ENCODE measurements at places on chromosomes 3 and 15.
A peak's percentile ranks its signal among the peaks of the same experiment; 100 is the strongest.

DNA sequence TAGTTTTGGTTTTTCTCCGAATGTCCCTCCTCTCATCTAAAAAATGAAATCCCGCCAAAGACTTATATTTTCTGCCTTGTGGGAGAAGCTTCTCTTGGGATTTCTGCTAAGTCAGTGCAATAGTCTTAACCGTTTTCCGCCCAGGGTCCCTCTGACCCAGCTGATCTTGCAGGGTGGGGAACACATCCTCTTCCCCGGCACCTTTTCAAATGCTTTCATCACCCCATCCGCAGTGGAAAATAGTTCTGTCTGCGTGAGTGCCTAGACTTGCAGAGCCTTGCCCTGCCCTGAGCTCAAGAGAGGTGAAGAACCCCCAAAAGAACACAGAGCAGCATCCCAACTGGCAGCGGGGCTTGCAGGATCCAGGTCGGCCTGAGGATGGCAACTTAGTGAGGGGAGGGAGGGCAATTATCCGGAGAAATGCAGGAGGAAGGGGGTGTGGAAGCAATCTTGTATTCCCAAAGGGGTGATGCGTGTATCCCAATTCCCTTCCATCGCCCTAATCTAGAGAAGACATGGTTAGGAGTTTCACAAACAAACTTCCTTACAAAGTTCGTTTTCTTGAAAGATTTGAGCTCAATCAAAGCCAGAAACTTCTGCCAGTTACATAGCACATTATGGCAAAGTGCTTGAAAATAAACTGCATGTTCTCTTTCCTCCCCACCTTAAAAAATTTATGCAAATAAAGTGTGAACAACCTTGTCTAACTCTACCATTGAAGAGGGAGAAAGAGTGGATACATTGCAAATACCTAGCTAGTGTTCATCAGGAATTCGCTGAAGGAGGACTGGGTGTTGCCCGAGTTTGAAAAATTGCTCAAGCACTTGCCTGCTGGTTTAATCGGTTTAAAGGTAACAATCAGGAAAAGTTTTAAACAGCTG, 79.9 kb downstream of the NR2F2 start:
- DNase-seq = no peak

DNA sequence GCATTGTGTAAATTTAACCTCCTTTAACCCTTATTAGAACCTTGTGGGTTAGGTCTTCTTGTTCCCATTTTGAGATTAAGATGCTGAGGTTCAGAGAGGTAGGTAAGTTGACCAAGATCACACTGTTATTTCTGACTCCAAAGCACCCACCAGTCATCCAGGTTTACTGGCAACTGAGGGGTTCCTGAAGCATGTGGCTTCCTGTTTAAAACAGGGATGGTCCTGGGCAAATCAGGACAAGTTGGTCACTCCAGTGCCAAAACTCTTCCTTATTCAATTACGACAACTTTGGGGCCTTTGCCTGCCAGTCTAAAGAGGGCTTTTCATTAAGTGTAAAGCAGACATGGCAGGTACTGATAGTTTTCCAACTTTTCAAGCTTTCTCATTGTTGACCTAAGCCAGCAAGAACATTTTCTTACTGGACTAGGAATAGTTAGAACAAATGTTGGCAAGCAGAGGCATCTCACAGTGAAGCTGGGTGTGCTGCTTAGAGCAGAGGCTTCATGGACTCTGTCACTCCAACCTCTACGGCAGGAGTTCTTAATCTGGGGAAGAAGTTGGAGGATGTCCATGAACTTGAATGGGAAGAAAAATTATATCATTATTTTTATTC, 149.4 kb upstream of the ADAMTS9 start:
- DNase-seq = no peak

DNA sequence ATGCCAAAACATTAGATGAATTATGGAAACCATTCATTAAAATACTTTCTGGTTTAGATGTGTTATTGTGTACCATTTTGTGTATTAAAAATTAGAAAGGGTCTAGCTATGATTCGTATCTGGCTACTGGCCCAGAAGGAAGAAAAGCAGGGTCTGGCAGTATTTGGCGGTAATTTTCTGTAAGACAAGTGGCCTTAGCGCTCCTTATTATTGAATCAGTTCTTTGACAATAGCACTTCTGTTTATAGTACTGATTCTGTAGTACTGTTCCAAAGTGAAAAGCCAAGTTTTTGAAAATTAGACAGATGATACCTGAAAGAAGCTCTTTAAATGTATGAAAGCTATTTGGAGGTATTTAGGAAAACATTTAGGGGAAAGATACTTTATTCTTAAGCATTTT, 10.2 kb downstream of the GLCE start:
- no peak for DNase-seq

- no peak for DNase-seq
Measured at GRCh38 chr3:188394623-188395022, 240.7 kb downstream of the LPP start.

DNA sequence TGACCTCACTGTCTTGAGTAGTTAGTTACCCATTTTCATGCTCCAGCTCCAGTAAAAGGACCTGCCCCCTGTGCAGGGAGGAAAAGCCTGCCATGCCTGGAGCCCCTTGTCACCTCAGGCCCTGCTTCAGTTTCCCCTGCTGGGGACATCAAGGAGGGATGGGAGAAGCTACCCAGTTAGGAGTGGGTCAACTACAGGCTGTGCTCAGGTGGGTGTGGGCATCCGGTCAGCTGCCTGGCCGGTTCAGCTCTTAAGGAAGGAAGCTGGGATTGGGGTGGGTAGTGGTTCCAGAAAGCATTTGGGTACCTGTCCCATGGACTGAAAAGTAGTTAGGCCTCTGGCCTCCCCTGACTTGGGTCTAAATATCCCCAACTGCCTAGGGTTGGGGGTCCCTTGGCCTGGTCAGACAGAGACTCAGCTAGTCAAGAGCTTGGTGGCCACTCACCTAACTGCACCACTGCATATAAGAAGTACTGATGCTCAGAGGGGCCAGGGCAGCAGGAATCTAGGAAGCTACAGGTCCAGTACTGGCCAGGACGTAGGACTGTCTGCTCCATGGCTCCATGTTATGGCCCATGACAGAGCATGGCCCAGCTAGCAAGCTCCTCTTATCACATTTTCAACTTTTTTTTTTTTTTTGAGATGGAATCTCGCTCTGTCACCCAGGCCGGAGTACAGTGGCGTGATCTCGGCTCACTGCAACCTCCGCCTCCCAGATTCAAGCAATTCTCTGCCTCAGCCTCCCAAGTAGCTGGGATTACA, 549 bp downstream of the LSMEM2 start:
- DNase-seq = no peak

DNA sequence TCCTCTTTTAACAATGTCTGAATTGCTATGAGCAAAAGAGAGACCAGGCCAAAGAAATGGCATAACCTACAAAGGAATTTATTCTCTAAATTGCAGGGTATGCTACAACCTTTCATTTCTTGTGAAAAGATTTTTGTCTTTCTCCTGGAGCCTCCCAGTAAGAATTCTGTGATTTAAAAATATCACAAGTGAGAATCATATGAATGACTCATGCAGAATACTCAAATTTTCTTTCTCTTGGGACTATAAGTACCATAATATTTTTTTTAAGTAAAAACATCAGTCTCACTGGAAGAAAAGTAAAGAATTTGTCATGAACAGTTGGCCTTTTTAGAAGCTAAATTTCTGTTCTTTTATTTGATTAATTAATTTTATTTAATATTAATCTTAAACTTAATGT, 26.3 kb downstream of the SYNPR start:
- DNase-seq = no peak

- DNase-seq = no peak
Measured at GRCh38 chr15:65369651-65370050, 8.2 kb downstream of the IGDCC3 start.

- DNase-seq = peak; percentile 50
Measured at GRCh38 chr3:115790759-115791158, 167.4 kb downstream of the GAP43 start.

DNA sequence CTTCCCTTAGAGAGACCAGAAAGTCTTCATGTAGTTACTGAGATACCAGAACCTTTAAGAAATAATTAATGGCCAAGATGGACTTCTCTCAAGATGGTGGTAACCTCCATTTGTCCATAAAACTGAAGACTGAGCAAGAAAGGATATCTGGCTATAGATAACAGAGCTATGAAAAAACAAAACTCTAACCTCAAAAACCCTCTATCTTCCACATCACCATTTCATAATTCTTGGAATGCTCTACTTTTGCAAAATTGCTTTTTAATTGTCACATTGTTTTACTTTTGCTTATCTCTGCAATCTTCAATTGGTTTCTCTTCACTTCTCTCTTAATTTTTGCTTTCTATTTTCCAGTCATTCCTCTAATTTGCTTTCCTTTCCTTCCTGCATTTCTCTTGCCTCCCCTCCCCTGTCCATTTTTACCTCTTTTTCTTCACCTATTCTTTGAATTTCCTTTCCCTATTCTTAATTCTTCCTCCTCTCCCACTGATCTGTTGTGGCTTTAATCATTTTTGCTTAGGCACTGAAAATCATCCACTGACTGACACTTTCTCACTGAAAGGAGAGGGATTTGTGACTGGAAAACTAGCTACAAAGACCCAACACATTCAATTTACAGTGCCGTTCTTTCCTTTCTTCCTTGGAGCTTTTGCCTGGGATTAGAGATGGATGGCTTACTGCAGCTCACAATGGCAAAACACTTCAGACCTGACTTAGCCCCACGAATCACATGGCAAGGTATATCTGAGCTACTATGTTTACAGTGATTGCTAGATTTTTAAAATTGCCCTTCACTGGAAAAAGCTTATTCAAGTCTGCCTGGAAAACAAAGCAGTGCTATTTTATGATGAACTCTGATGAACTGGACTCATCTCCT, 242.8 kb downstream of the CHST2 start:
- DNase-seq = no peak

DNA sequence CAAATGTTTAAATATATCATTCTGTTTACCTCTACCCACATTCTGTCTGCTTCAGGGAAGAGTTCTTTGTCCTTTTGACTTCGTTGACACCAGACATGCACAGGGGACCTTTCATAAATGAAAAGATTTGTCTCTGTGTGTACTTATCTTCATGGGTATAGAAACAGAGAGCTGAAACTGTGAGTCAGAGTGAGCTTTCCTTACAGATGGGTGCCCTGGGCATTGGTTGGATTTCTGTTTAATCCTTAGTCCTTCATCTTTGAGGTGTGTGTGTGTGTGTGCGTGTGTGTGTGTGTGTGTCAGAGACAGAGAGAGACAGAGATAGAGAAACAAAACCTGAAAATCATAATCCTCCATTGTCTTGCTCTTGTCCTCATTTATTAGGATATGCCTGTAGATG, 517.4 kb downstream of the TUSC7 start:
- no peak for DNase-seq

GRCh38 chr3:188706176-188706575, 465.6 kb upstream of the TPRG1 start:
- DNase-seq = no peak

DNA sequence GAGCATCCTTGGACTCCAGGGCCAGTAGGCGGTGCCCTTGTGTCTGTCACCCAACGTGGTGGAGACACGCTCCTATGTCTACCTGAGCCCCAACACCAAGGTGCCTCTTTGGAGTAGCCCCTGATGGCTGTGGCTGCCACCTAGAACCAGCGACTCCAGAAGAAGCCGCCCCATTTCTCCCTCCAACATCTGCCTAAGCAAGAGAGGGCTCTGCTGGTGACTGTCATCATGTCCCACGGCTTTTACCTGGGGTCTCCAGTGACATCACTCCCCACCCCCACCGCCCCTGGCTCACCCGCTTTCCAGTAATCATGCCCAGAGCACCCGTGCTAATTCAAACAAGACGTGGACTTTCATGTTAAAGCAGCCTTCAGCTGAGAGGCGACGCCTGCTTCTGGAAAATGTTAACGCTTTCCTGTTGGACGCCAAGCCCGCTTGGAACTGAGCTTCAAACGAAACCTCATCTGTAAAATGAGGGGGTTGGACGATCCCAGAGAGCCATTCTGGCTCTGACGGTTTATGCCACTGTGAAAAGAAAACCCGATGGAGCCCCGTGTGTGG, 57.0 kb downstream of the ISG20 start:
- no peak for DNase-seq

GRCh38 chr3:18559331-18559842, 134.2 kb upstream of the SATB1 start:
- peak; percentile 15 for DNase-seq

GRCh38 chr3:139113231-139113992, 68.7 kb upstream of the PRR23C start:
- no peak for DNase-seq

- no peak for DNase-seq
Measured at GRCh38 chr3:35781558-35781957, 142.2 kb downstream of the ARPP21 start.

GRCh38 chr15:77070180-77070494, 772 bp downstream of the TSPAN3 start:
- DNase-seq = no peak

DNA sequence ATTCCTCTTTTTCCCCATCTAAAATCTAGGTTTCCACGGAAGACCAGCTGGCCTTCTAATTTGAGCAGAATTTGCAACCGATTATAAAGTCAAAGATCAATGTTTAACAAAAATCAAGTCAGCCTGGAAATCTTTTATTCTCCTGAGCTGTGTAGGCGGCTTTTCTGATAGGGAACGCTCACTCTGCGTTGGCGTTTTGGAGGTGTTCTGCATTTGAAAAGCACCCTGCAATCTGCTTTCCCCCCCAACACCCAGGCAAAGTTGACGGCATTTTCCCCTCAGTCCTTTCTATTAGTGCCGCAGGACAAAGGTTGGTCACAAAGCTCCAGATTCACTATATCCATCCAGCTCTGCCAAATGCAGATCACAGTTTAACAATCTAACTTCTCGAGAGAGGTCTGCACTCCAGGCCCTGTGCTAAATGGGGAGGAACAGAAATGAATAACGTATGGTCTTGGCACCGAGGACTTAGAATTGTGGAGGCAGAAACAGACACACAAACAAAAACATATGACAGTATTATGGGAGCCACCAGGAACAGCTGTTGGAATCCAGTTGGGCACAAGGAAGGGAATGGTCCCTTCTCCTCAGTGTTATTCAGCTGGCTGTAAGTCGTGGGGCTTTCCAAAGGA, 50.4 kb upstream of the LARS2 start:
- DNase-seq = no peak

DNA sequence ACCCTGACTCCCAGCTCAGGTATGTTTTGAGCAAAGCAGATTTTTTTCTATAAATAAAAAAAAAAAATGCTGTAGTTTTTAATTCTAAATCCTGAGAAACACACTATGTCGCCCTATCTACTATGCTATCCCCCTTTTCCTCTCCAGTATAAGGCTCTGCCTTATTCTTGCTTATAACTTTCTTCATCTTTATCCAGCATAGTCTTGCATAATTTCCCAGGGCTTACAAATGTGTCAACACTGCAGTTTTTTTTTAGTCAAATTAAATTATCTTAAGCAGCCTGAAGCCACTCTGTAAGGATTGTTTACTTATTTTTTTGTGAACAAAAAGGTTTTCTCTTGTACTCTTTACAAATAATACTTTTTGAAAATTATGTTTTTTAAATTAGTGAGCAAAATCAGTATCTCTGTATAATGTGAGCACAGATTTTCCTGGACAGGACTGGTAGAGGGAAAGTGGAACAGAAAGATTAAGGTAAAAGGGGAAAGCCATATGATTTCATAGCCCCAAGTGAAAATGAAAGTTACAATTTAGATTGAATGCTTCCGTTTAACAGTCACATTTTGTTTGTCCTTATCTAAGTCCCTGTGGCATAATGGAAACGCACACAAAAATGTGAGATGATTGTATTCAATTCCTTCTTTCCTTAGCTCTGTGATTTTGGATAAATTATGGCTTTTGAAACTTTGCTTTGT, 5.6 kb upstream of the PYDC2 start:
- DNase-seq = no peak

Measured in stimulated activated CD4-positive, alpha-beta T cell treated with anti-CD3 and anti-CD28 coated beads, Interleukin-1b, Interleukin-23, amount 100 ng/mL, for 4 hours (primary cell).